ENCODE measurements at places on chromosomes 13 and 19.

GRCh38 chr13:37878921-37879320, 9.3 kb upstream of the TRPC4 start:
- DNase-seq, result no peak

GRCh38 chr13:112657850-112658445, 31.9 kb upstream of the ATP11A start:
- peak; percentile 83 for DNase-seq

DNA sequence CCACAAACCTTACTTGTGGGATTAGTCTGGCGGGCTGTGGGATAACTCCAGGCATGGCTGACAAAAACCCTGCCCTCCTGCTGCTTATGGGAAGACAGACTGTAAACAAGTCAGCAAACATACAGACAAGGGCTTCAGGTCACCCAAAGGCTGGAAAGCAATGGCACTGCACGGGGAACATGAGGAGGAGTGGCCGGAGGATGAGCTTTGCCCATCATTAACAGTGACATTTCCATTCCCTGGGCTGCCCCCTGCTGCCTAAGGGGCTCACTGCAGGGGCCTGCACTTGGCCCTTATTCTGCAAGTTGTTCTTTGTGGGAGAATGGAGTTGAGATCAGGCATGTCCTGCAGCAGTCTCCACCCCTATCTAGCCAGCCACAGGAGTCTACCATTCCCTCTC, 91.3 kb downstream of the UQCRFS1 start:
- DNase-seq, result peak; percentile 77

GRCh38 chr13:42038661-42039456, 9.6 kb upstream of the DGKH start:
- DNase-seq, result peak; percentile 14

DNA sequence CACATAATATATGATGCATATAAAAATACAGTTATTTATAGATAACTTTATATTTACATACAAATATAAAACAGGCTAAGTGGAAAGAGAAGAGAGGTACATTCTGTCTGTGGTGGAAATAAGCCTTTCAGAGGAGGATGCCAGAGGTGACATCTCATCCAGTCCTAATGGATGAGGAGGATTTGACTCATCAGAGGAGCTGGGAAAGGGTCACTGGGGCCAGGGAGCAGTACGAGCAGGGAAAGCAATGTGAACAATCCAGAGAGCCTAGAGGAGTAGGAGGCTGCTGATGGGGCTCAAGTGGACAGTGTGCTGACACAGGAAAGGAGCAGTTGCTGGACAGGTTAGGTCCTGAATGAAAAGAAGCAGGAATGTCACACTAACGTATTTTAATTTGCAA, 18.6 kb downstream of the NALCN start:
- no peak for DNase-seq

GRCh38 chr13:104782741-104783140, 1716.5 kb upstream of the SLC10A2 start:
- no peak for DNase-seq

- no peak for DNase-seq
Observed at GRCh38 chr19:55013596-55013995, 24.5 kb downstream of the GP6 start.

- DNase-seq, result no peak
Observed at GRCh38 chr13:21501686-21502085, 42.6 kb upstream of the ZDHHC20 start.

- DNase-seq, result no peak
Observed at GRCh38 chr13:108960006-108960405, 330.6 kb downstream of the MYO16 start.

GRCh38 chr19:1837625-1838105, 10.6 kb downstream of the REXO1 start:
- DNase-seq, result peak; percentile 77

DNA sequence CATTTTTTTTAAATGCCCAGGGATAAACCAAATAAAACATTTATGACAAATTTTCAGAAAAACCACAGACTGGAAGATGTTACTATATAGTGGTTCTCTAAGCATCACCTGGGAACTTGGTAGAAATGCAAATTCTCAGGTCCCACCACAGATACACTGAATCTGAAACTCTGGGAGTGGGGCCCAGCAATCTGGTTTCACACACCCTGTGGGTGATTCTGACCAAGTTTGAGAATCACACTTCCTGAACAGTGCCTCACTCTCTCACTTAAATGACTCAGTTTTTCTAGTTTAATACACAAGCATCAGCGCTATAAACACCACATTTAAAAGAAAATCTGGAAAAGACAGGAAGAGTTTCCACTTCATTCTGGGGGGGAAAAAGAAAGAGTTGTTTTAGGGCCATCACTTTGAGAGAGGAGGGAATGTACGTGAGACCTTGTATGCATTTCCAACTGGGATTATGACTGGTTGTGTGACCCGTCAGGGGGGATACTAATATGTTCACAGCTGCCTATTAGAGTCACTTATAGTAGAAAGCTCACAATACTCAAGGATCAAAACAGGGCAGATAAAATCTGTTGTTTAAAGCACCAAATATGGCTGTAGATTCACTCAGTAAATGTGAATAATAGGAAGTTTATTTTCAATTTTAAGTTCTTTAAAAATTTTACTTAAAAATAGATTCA, 567.7 kb downstream of the GPC6 start:
- no peak for DNase-seq

GRCh38 chr19:54432144-54432738, 16.8 kb upstream of the LENG8 start:
- DNase-seq, result no peak

GRCh38 chr13:18952225-18953016, 229.2 kb downstream of the TUBA3C start:
- DNase-seq, result no peak

GRCh38 chr19:39335168-39335548, 685 bp downstream of the GMFG start:
- no peak for DNase-seq

DNA sequence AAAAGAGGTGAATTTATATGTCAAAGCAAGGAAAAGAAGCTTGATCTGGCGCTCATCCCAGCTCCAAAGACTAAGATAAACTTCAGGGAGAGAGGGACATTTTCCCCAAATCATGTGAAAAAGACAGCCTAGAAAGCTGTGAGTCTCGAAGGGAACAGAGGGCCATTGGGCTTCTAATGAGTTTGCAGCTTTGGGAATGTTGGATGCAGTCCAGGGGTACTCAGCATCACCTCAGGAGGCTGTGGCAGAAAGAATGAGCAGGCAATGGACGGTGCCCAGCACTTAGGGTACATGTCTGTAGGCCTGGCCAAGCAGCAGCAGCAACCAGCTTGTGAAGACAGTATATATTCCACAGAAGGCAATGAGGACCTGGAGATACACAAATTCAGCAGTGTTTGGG, 25.7 kb upstream of the WASF3 start:
- no peak for DNase-seq

GRCh38 chr13:67299072-67299635, 69.0 kb upstream of the PCDH9 start:
- no peak for DNase-seq

GRCh38 chr13:29758531-29759114, 91.8 kb downstream of the UBL3 start:
- DNase-seq, result no peak

DNA sequence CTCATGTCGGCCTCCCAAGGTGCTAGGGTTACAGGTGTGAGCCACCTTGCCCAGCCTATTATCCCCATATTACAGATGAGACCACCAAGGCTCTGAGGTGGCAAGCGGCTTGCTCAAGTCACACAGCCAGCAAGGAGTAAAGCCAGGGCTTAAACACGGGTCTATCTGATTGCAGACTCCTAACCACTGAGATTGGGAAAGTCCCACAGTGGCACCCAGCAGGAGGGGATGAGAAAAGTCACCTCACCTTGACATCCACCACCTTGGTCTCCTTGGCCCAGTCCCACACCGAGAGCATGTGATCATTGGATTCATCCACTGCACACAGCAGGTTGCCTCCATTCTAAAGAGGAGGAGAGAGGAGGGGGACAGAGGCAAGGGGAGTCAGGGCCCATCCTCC, 9.5 kb downstream of the EML2 start:
- DNase-seq, result no peak

DNA sequence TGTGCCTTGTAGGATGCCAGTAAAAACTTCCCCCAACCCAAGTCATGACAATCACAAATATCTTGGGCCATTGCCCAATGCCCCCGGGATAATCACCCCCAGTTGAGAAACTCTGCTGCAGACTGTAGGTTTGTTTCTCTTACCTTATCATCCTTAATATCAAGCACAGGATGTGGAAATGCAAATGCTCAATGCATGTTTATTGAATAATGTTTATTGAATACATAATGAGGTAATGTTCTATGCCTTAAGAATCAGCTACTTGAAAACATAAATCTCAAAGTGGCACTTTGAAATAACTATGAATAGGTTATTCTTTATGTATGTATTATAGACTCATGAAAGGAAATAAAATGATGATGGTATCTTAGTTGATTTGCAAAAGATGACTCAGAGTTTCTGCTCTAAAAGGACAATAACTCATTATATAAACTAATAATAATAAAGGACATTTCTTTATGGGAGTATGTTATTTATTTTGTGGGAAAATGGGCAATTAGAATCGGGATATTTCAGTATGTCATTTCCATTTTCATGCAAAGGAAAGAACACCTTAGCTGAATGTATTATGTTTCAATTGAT, 414.2 kb downstream of the EFNB2 start:
- no peak for DNase-seq

DNA sequence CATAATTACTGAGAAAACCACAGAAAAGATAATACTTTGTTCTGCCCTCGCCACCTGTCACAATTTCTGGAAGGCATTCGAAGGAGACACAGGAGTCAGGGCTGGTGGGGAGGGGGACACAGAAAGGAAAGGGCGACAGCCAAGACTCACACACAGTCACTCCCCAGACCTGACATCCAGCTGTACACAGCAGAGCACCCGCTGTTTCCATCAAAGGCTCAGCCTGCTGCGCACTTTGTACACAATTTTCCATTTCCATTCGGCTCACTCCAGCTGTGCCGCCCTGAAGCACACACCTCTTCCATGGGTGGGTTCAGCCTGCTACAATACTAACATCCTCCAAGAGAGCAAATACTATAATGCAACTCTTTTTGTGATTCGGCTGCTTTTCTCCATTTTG, 38.0 kb downstream of the STK24 start:
- no peak for DNase-seq
